NCI-H526 (cell line): ENCODE measurements at places on chromosomes 16 and 17.

DNA sequence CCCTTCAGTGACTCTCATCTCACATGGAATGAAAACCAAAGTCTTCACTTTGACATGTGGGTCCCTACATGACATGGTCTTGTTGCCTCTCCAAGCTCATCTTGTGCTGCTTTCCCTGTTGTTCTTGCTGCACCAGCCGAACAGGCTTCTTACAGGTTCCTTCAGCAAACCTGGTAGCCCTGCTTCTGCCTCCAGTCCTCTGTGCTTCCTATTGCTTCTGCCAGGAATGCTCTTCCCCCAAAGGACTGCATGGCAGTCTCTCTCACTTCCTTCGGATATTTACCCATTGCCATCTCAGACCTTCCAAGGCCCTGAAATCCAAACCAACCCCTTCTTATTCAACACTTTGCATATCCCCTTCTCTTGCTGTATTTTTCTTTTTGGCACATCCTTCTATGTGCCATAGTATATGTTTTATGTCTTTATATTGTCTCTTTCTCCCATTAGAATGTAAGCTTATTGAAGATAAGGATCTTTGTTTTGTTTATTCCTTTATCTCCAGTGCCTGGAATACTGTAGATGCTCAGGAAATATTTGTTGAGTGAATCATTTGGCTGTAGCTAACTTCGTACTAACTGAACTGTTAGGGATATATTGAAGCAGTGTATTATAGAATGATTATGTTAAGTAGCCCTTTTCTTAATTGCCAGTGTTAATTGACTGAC lies 57.9 kb upstream of the SLC12A3 start:
- DNase-seq, result no peak

DNA sequence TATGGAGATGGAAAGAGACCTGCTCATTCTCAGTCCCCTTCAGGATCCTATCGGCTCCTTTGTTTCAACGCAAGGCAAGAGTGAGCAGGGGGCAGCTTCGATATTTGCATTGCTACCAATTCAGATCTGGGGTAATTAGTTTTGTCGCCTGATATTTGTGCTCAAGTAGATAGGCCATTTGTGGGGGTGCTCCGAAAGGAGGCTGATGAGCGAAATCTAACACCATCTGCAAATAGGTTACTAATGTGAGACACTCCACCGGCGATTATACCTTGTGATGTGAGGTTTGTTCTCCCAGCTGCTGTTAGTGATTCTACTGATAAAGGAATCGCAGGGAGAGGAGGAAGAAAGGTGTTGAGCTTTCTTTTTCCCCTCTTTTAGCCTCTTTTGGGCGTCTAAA lies 31.5 kb downstream of the WSCD1 start:
- peak; percentile 30 for DNase-seq

- no peak for DNase-seq
These were observed 15.0 kb downstream of the TOP2A start for GRCh38 chr17:40402668-40403067.

DNA sequence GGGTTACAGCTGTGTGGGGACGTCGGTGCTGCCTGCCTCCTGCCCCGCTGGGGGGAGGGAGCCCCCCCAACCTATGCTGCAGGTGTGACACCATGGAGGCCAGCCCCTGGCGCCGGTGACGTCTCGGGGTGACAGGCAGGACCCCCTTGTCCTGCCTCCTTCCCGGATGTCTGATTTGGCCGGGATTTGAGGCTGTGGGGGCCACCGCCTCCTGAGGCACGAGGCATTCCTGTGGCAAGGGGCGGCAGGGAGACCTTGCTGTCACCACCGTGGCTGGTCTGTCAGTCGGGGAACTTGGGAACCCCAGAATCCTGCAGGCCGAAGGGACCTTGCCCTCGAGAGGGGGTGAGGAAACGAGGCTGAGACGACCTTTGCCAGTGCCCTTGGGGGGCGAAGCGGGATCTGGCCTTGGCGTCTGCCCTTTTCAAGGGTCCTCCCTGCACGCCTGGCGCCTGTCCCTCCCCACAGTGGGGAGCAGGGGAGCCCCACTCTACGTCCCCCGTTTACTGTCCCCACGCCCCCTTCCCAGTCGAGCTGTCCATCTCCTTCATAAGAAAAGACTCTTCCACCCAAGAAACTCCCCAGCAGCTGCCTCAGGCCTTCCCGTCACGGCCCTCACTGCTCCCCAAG lies 74.4 kb downstream of the METRNL start:
- no peak for DNase-seq

DNA sequence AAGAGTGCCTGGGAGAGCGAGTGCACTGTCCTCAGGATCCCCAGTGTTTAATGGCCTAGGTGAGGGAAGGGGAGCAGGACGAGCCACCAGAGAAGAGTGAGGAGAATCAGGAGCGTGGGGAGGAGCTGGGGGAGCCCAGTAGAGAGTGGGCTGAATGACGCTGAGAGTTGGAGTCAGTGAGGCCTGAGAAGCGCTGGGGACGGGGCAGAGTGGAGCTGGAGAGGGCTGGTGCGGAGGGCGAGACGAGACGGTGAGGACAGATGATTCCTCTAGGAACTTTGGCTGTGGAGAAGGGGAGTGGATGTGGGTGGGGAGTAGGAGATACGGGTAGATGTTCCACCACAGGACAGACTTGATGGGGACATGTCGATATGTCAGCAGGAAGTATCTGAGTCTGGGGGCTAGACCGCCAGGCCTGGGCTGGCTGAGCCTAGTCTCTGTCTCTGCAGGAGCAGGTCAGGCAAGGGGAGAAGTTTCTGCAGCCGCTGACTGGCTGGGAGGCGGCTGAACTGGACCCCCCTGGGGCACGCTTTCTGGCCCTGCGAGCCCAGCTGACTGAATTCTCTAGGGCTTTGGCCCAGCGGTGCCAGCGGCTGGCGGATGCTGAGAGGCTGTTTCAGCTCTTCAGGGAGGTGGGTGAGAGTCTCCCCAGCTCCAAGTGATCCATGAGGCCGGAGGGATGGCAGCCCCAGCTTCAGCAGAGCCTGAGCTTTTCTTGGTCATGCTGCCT lies 4.7 kb downstream of the PLEKHG4 start:
- no peak for DNase-seq

DNA sequence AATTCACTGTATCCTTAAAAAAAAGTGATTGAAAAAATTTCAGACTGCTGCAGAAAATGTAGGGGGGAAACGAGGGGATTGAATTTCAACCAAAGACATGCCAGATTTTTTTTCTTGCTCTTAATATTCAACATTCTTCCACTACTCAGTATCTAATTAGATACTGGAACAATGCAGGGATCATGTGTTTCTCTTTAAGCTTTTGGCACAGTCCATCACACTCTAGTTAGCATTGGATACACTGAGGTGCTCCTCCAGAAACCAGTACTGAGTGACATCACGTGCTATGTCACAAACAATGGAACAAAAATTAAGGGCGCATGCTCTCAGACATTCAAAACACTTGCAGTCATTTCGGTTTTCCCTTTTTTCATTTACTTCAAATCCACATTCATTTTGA lies 298.6 kb upstream of the PSMD7 start:
- DNase-seq, result no peak

- DNase-seq, result no peak
These were observed 101.2 kb downstream of the YPEL2 start for GRCh38 chr17:59432657-59433056.

DNA sequence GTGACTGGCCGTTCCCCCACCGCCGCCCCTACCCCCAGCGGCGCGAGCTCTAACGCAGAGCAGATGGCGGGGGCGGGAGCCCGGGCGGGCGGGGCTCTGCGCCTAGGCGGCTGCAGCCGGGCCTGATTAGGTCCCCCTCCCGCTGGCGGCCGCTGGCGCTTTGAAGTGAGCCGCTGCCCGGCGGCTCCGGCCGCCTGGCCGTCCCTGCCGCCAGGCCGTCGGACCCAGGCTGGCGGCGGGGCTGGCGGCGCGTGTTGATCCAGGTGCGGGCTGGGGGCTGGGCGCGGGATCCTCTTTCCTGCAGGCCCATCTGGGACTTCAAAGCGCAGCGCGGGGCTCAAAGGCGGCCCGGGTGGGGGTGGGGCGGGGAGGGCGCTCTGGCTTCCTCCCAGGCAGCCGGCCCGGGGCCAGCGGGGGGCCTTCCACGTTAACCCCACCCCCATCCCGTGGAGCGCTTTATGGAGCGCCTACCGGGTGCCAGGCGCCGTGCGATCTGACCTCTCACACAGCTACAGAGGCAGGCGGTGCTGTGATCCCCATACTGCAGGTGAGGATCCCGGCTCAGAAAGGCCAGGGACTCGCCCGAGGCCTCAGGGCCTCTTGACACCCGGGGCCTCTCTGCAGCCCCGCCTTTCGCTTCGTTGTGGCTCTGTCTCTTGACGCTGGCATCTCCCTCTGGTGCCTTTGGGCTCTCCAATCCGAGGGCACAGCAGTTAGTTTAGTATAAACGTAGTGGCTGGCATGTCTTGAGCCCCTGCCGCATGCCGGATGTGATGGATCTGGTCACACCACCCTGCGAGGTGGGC lies 80.0 kb upstream of the NKD1 start:
- no peak for DNase-seq

DNA sequence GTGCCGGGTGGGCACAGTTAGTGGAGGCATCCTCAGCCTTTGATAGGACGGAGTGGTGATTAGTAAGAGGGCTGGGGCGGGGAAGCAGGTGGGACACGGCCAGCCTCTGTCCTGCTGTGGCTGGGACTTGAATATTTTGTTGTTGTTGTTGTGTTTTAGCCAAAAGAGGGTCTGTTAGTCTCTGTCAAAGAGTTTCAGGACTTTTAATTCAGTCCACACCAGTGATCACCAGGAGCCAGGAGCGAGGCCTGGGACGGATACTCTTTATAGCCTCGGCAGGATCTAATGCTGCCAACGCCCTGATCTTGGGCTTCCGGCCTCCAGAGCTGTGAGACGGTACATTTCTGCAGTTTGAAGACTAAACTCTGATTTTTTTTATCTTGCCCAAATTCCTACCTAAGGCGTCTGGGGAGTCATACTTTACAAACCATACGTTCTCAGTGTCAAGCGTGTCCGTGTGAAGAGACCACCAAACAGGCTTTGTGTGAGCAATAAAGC lies 2.9 kb upstream of the RNF213 start:
- no peak for DNase-seq

- DNase-seq, result no peak
These were observed 144.7 kb upstream of the CRHR1 start for GRCh38 chr17:45639297-45639849.

GRCh38 chr17:32356750-32357149 lies 6.8 kb downstream of the ZNF207 start:
- DNase-seq, result no peak

DNA sequence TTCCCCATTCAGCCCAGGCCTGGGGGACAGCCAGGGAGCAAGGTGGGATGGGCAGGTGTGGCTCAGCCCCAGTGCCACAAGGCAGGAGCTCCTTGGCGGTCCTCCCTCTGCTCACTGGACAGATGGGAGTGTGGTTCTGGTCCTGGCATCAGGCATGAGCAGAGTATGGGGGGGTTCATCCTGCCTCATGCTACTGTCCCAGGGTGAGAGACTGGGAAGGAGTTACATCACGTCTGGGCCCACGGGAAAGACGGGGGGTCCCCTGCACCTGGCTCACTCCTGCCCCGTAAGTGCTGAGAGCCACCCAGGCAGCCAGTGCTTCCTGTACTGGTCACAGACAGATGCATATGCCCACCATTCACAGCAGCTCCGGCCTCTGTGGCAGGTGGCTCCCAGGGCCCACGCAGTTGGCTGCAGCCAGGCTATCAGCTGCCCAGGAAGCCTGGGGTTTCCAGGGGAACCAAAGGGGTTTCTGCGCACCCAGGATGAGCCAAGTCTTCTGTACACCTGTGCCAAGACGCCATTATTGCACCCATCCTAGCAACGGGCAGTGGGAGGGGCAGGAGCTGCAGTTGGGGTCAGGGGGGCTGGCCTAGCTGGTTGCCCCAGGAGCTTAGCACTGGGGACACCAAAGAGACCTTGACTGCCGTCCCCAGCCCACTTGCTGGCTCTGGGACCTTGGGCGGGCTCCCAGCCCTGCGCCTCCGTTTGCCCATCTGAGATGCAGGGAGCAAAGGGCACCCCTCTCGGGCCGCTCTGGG lies 1.9 kb downstream of the BAIAP3 start:
- no peak for DNase-seq

- DNase-seq, result no peak
These were observed at the start of gene CCL3 for GRCh38 chr17:36089888-36090836. Gene CCL3, minus strand, starts transcription at chr17:36090143. Its CDS starts 85 bp downstream, at chr17:36090058.

DNA sequence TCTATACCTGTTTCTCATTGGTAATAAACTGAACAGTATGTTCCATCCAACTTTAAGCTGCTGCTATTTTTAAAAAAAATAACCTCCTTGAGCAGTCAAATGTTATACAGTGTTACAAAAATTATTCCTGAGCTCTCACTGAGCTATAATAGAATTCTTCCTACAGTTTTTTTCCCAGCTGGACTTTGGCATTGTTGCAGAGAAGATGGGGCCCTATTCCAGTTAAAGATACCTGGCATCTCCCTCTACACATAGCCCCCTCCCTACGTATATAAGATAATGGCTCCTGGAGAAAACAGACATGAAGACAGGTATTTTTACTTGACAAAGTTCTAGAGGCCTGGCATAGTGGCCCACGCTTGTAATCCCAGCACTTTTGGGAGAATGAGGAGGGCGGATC lies 1.6 kb upstream of the COX6A2 start:
- DNase-seq, result no peak

- no peak for DNase-seq
These were observed 15.7 kb upstream of the MRC2 start for GRCh38 chr17:62611728-62612127.

DNA sequence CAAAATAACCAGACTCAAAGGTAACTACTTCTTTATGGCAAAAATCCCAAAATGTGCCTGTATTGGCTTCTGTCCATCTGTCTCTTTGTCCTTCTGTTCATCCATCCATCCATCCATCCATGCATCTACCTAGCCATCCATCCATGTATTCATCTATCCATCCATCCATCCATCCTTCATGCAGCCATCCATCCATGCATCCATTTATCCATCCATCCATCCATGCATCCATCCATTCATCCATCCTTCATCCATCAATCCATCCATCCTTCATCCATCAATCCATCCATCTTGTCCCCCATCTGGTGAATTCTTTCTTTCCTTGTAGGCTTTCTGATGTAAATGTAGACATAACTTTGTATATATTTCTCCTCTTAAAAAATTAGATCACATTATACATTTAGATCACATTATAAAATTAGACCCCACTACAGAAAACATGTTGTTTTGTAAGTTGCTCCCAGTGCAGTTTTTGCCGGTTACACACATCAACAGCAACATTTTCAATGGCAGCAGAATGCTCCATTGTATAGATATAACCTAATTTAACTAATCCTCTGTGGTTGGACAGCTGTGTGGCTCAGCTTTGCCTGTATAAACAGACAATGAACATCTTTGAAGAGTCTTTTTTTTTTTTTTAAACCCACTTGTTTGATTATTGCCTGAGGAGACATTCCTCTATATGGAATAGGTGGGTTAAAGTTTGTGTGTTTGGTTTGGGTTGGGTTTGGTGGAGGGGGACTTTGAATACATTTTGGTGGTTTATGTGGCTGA lies 72.0 kb downstream of the MSI2 start:
- DNase-seq, result peak; percentile 80

GRCh38 chr17:13537871-13538643 lies 63.7 kb downstream of the HS3ST3A1 start:
- DNase-seq, result no peak

- DNase-seq, result no peak
These were observed 10.2 kb upstream of the EIF1 start for GRCh38 chr17:41678411-41678906.

GRCh38 chr16:89600427-89600826 lies 13.0 kb upstream of the DPEP1 start:
- no peak for DNase-seq

GRCh38 chr17:65656390-65657250 lies 95.2 kb upstream of the AXIN2 start:
- no peak for DNase-seq

GRCh38 chr16:76576526-76576925 lies 299.3 kb downstream of the CNTNAP4 start:
- DNase-seq, result no peak

GRCh38 chr17:12789481-12790248 lies at the start of gene ARHGAP44:
Gene ARHGAP44, plus strand, starts transcription at chr17:12789498. Its CDS starts 341 bp downstream, at chr17:12789839.
- peak; percentile 67 for DNase-seq
